ENCODE measurements at places on chromosomes 6 and 20. TPM values are rescaled to one million over a fixed set of nuclear protein-coding genes. Genes with fewer than 3 reads are reported as not detected.

C2 gene
- total RNA-seq = 0.45 TPM

MUC22 gene
- not detected for total RNA-seq

GRCh38 chr6:75492386-75493153 is 1.0 kb downstream of the FILIP1 start:
- DNase-seq = no peak

ZSWIM3 gene
- total RNA-seq = 5.5 TPM

MSH5 gene
- total RNA-seq = 63.2 TPM

DNA sequence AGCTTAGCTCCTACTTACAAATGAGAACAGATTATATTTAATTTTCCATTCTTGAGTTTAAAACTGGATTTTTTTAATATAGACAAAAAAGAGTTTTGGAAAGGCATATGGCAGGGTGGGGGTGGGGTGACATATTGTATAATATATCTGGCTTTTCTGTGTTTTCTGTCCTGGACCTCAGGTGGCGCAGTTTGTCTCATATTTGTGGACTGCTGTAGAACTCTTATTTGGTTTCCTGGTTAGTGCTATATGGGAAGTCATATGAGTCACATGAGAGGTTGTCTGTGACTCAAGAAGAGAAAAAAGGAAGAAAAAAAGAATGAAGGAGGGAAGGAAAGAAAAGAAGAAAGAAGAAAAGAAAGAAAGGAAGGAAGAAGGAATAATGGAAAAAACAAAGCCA is 131.8 kb downstream of the CLVS2 start:
- no peak for DNase-seq

- no peak for DNase-seq
Measured at GRCh38 chr6:141561154-141561553, 571.6 kb upstream of the GJE1 start.

DNA sequence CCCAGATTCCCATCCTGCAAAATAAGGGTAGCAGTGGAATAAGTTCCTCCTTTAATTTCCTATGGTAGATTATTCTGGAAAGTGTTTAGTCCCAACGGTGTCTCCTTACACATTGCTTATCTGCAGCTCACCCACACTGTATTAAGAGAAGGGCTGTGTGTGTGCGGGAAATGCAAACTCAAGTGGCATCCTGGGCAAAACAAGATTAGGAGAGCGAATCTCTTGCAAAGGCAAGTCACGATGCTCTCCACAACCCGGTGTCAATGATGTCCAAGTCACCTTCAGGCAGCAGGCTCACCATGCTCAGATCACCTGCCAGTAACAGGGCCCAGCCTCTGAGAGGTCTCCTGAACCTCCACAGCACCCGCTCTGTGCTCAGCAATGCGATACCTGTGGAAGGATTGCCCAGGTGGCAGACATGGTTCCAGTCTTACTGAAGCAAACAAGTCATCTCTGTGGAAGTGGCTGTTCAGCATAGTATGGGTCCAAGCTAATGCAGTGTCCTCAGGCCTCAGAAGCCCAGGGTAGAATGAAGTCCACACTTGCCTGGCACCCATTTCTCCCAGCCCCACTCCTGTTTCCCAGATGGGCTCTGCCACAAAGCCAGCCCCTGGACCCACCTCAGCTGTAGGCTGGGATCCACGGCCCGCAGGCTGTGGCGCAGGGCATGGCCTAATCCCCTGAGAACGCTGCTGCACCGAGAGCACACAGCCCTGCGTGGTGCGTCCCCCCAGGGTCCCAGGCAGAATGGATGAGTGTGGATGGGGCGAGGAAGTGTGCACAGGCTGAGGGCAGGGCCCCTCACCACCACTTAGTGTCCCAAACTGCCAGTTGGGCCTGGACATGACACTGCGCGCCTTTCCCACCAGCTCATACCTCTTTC is 101.2 kb downstream of the PXDC1 start:
- no peak for DNase-seq

GRCh38 chr6:143264379-143264778 is 186.1 kb downstream of the ADAT2 start:
- DNase-seq = no peak

GRCh38 chr6:113978084-113978675 is 7.2 kb upstream of the HDAC2 start:
- no peak for DNase-seq

BMP6 gene
- not detected for total RNA-seq

BPIFB4 gene
- total RNA-seq = not detected

GRCh38 chr6:152463164-152463563 is 174.0 kb downstream of the SYNE1 start:
- no peak for DNase-seq

NKX2-2 gene
- not detected for total RNA-seq

ERVFRD-1 gene
- not detected for total RNA-seq

RBM24 gene
- not detected for total RNA-seq

- DNase-seq = peak; percentile 21
Measured at GRCh38 chr6:73388433-73388799, 6.2 kb upstream of the DDX43 start.

DNA sequence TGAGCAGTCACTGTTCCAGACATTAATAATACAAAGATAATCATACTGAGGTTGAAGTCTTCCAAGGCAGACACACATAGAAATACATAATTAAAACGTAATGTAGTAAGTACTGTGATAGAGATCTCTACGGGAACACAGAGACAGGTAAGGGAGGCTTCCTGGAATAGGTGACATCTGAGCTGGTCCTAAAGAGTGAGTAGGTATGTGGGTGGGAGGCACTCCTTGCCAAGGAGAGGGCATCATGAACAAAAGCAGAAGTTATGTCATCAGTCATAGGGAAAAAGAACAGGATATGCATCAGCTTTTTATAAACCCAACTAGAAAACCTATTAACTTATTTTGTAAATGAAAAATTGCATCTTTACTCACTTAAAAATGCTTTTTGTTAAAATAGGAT is 110.0 kb downstream of the MAP7 start:
- DNase-seq = no peak

DNA sequence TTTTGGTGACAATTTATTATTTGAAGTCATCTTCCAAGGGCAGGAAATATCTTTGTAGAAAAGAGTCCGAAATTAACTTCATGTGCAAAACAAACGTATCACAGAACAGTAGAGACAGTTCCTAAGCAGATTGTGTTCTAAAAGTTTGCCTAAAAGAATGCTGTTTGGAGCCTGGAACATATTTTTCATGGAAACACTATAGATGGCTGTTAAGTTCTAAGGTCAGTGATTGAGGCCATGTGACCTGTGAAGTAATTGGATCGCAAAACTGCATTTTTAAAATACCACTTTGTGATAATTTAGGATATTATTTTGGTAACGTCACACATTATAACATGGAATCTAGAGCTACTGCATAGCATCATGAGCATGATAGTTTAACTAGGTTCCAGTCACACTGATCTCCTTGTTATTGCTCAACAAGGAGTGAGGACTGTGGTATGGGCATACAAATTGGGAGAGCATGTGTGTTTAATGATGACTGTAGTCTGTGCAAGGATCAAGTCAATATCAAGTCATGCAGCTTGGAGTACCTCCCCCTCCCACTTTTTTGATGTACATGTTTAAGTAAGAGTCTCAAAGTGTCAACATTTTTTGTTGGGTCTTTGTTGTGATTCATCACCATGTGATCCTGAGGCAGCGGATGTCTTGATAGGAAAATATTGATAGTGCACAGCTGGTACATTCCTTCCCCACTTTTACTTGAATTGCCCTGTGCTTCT is 609.3 kb upstream of the CITED2 start:
- DNase-seq = no peak

DNA sequence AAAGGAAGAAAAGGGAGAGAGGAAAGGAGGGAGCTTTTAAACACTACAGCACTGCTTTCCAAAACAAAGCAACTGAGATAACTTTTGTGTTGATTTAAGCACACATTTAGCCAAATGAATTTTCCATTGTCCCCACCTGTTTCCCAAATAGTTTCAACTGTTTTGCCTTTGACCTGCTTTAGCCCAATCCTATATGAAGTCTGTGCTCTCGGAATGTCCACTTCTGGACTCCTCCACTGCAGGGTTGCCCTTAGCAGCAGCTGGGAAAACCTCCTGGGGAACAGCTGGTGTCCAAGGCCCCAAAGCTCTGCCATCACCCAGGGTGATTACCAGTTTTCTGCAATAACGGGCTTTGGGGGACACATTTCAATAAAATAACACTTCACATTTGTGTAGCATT is 44.9 kb upstream of the PKHD1 start:
- DNase-seq = no peak

CRISP3 gene
- total RNA-seq = not detected

CRIP3 gene
- total RNA-seq = not detected

HLA-B gene
- total RNA-seq = 5,151 TPM

- no peak for DNase-seq
Measured at GRCh38 chr20:34088305-34089174, 23.5 kb downstream of the EIF2S2 start.

CAGE1 gene
- 0.08 TPM for total RNA-seq

DNA sequence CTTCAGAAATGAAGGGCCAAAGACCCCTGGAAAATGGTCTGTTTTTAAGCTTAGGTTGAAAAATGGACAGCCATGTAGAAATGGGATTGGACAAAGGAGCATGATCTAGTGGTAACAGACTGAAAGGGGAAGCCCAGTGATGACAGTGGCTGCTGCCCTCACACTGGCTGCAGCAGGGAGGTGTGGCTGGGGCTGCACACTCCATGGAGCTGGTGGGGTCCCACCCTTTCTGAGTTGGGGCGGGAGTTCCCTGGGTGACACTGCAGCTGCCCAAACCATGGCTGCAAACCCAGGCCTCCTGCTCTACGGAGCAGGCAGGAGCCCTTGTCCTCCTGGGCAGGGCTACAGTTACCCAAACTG is 8.5 kb upstream of the PACSIN1 start:
- DNase-seq = no peak

GRCh38 chr20:41691443-41691842 is 73.3 kb upstream of the CHD6 start:
- DNase-seq = no peak

STMN3 gene
- 23.8 TPM for total RNA-seq

GRCh38 chr6:16058929-16059345 is 69.9 kb upstream of the MYLIP start:
- no peak for DNase-seq

GRCh38 chr6:68364271-68364805 is 270.7 kb upstream of the ADGRB3 start:
- DNase-seq = no peak

LY6G5C gene
- 2.3 TPM for total RNA-seq

ADAM33 gene
- total RNA-seq = not detected

DNA sequence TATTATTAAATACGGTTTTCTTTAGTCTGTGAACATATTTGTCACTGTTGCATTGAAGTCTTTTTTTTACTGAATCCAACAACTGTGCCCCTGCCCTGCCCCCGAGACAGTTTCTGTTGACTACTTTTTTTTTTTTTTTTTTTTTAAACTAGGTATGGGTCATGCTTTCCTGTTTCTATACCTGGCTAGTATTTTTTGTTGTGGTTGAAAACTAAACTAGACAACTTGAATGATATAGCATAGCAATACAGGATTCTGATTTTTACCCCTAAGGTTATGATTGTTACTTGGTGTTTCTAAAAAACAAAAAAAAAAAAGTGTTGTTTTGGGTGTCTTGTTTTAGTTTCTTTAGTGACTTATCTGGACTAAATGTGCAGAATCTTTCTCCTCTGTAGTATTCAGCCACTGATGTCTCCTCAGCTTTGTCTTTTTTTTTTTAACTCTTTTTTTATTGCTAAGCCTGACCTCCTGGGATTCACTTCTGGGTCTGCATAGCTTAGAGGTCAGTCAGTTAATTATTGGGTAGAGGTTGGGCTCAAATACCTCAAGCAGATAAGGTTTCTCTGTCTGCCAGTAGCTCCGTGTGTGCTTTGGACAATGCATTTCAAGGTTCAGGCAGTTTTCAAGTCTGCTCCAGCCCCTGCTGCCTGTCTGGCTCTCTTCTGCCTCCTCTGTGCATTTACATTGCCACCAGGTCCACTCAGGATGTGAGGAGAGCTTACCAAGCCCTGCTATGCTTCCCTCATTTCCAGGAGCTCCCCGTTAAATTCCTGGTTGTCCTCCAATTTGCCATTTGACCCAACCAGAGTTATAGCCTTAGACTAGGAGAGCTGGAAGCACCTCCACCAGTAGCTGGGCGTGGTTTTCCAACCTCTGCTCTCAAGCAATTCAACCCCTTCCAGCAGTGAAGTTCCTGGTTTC is 91.4 kb downstream of the SYNDIG1 start:
- DNase-seq = no peak
